ENCODE measurements at places on chromosomes 4 and X.

DNA sequence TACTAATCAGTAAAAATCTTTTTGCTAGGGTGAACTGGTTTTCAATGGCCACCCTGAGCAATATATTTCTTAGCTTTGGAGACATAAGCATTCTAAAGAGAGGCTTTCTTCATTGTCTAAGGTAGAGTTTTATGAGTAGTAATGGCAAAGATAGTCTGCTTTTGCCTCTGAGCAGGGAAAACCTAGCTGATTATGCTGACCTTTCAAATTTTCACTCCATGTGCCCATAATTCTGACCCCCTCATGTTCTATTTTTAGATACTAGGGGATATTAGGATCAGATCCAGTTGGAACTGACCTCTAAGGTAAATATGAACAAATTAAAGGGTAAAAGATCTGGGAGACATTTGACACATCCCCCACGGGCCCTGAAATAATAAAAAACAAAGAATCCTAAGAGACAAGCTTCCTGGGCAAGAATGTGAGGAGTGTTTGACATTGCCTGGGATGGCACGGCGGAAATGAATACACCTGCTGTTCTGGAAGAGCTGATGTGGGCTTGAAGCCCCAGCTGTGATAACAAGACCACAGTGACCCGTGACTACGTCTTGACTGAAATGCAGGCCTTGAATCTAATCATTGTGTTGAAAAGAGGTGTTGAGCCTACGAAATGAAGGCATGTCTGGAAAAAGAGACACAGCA is 392.1 kb upstream of the FRG1 start:
- DNase-seq: no peak

DNA sequence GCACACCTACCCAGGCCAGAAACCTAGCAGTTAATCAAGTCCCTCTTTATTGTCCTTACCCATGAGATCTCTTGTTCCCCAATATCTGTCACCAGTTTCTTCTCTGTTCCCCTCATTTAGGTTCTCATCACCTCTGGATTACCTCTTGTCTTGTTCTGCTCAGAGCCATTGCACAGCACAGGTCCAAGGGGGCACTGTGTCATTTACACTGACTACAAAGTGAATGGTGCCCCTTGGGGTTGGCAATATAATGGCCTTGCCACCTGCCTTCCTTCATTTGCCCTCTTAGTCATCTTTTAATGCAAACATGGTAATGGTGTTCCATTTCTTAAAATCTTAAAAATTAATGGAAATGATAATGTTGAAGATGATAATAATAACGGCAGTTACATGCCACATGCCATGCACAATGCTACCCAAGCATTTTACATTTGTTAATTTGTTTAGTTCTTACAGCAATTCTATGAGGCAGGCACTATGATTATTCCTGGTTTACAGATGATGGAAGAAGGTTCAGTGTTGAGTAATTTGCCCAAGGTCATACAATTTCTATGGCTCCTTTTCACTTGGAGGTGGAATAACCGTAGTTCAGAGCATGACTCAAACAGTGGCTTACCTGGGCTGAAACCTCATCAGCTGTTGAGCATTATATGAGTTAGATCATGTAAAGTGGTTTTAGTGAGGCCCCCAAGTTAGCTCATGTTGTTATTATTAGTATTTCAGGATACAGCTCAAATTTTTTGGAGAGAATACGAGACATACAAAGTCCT is 117.9 kb downstream of the RASL11B start:
- DNase-seq: no peak

DNA sequence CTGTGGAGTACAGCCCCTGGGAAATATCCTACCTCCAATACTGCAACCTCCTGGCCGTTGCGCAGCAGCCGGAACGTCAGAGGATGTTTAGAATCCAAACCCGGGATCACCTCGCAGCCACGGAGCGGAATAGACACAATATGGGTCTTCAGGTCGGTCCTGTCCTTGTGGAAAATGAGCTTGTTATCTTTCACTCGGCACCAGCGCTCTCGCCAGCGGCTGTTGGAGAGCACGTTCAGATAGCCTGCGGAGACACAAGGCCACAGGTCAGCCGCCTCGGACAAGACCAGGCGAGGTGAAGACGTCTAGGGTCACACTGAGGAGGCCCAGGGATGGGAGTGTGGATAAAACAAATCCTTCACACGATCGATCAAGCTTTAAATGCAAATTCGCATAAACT is 139.3 kb downstream of the AFAP1 start:
- no peak for DNase-seq

- DNase-seq: no peak
Measured at GRCh38 chr4:159347813-159348212, 244.9 kb downstream of the RAPGEF2 start.

DNA sequence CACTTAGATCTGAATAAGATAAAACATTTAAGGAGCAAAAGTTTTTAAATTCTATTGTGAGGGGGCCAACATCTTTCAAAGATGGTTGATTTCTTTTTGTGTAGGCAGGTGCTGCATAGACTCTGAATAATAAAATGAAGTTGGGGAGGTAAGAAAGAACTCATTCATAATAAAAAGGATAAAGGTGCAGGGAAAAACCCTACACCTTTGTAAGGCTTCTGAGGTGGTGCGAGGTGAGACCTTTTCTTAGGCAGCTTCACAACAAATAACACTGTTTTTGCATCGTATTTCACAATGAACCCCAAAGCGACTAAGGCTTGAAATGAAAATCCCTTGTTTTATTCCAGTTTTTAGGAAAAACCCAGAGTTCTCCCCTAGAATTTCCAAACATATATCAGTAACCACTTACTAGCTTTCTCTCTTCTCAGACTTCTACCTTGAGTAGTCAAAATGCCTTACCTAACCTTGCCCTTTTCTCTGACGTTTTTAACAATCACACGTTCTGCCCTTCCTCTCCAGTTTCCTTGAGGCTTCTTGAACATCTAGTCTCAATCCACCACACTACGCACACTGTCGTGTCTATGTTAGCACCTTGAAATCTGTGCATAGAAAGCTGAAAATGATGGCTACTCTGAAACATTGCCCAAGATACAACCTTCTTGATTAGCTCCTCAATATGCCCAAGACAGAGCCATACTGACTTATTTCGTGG is 30.2 kb downstream of the MAML3 start:
- DNase-seq: no peak

DNA sequence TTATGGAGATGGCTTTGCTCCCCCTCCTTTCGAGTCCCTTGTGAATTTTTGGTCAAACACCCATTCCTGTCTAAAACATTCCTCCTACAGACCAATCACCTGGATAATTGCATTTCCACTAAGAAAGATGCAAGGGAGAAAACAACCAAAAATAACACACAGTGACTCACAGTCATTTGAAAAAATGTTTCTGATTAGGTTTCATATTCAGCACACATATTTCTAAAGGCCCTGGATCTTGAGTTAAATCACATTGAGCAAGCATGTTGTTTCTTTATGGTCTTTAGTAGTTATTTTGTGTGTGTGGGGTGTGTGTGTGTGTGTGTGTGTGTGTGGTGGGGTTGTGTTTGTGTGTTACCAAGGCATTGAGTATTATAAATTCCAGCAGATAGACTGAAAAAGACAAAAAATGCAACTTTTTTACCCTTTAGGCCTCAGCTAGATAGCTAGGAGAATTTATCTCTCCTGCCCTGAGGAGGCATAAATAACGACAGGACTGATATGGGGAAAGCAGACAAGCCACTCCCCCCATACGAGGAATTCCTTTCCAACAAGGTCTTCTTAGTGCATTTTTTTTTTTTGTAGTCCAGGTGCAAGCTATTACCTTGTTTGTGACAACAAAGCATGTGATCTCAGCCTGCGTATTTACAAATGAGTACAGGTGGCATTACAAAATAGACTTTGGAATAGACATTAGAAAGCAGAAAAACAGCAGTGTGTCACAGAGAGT is 265.4 kb upstream of the ADGRL3 start:
- DNase-seq: no peak

GRCh38 chrX:154804261-154804956 is 876 bp downstream of the MPP1 start:
- DNase-seq: no peak

DNA sequence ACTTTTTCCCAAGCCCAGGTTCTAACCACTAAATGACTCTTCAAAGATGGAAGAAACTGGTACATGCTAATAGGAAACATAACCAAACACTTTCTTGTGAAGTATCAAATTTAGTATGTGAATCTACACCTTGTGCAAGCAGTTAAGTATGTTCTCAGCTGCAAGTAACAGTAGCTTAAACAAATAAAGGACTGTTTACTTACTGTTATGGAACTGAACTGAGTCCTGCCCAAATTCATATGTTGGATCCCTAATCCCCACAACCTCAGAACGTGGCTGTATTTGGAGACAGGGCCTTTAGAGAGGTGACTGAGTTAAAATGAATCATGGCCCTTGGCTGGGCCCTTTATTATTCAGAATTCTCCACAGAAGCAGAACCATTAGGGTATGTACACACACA is 178.7 kb downstream of the KDR start:
- DNase-seq: no peak

DNA sequence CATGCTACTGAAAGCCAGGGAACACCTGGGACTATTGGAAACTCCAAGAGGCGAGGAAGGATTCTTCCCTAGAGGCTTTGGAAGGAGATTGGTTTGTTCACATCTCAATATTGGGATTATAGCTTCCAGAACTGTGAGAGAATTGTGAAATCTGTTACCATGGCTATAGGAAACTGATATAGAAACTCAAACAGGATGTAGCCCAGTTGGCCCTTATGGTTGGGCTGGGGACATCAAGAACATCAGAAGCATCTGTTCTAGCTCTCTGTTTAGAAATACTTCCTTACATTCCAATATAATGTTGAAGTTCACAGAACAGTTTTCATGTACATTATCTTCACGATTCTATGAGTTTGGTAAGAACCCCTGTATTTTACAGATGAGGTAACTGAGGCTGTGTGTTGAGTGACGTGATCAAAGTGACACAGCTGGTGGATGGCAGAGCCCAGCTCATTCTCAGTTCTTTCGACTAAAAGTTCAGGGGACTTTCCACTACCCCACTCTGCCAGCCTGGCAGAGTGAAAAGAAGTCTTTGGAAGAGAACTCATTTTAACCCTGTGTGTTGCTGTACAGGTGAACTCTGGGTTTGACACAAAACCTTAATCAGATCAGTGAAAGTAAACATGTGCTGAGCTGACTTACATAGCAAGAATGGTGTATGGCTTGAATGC is 183.0 kb downstream of the GBA3 start:
- no peak for DNase-seq

- no peak for DNase-seq
Measured at GRCh38 chr4:6749340-6750171, 33.0 kb upstream of the KIAA0232 start.

DNA sequence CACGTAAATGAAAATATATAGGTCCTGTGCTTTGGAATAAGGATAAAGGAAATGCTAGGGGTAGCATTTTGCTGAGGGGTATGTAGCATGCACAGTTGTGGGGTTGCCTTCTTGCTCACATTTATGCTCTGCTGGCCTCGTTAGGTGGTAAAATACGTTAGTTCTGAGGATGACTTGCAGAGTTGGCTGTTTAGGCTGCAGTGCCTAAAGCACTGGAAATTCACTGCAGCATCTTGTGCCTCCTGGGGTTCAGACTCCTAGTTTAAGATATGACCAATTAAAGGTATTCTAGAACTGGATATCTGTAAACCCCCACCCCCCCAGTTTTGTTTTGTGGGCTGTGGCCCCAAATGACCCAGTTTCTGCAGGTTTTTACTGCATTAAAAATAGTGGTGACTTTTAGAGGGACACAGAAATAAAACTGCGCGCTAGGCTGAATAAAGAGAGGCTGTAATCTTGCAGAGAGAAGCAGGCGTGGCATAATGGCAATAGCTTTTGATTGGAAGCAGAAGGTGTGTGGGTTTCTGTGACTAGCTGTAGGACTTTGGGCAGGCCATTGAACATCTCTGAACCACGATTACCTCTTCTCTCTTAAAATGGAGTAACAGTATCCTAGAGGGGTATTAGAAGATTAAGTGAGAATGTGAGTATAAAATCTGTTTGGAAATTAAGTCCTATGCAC is 79.3 kb downstream of the REPS2 start:
- DNase-seq: no peak

- no peak for DNase-seq
Measured at GRCh38 chr4:78756776-78757175, 19.4 kb upstream of the BMP2K start.

DNA sequence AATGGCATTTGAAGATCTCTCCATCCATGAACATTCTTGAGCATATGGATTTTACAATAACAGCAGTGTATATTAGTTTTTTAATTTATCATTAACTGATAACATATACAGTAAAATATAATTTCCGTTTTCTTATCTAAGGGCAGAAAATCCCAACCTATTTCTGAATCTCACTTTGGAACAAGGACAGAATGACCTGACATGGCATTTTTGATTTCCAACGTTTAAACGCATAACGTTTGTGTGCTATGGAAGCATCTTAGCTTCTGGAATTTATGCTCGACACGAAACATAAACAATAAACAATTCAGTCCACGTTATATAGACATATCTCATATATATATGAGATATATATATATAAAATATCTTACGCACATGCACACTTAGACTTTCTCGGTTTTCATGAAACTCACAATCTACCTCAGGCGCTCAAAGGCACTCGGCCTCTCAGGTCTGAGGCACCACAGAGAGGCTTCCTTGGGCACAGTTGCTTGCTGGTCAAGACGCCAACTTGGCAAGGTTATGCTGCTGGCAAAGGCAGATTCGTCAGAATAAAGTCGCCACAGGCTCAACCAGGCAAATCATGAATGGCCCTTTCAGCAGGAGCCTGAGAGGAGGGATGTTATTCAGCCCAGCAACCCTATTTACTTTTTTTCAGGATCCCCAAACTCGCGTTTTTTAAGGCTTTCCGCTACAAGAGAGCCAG is 1.0 kb upstream of the UGT8 start:
- no peak for DNase-seq

DNA sequence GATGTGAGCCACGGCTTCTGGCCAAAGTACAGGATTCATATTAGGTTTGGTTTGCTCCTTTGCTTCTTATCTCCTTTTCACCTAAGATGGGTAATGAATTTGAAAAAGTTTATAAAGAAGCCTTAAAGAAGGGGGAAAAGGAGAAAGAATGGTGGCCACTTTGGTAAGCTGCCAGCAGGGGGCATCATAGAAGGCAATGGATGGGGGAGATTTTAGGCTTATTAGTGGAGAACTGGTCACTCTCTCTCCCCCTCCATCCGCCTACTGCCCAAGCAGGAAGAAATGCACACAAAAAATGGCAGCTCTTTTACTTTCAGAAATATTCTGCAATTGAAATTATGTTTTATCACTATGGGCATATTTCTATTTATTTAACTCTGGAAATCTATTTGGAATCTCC is 32.0 kb downstream of the SPARCL1 start:
- no peak for DNase-seq

- no peak for DNase-seq
Measured at GRCh38 chr4:6336166-6336565, 66.5 kb downstream of the WFS1 start.

GRCh38 chr4:81538716-81539427 is 67.2 kb upstream of the RASGEF1B start:
- no peak for DNase-seq

DNA sequence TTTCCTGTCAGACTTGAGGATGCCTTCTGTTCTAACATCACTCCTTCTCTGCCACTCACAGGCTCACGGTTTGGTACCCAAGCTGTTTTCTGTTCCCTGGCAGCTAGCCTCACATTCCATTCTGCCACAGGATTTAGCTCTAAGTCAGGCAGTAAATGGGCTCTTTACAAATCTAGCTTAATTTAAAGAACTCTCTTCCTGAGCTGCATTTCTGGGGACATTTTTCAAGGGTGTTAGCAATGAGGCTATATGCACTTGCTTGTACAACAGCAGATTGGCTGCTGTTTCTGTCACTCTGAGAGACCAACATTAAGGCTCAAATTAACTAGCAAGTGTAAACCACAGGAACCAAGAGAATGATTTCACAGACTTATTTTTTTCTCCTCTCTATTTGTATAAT is 337.8 kb upstream of the NOCT start:
- DNase-seq: no peak

GRCh38 chr4:13349096-13349495 is 135.0 kb downstream of the RAB28 start:
- no peak for DNase-seq
